ENCODE measurements at places on chromosomes 16 and 17.
A peak's percentile ranks its signal among the peaks of the same experiment; 100 is the strongest.

- no peak for DNase-seq
These were observed 44.7 kb upstream of the DNAH17 start for GRCh38 chr17:78621720-78622490.

DNA sequence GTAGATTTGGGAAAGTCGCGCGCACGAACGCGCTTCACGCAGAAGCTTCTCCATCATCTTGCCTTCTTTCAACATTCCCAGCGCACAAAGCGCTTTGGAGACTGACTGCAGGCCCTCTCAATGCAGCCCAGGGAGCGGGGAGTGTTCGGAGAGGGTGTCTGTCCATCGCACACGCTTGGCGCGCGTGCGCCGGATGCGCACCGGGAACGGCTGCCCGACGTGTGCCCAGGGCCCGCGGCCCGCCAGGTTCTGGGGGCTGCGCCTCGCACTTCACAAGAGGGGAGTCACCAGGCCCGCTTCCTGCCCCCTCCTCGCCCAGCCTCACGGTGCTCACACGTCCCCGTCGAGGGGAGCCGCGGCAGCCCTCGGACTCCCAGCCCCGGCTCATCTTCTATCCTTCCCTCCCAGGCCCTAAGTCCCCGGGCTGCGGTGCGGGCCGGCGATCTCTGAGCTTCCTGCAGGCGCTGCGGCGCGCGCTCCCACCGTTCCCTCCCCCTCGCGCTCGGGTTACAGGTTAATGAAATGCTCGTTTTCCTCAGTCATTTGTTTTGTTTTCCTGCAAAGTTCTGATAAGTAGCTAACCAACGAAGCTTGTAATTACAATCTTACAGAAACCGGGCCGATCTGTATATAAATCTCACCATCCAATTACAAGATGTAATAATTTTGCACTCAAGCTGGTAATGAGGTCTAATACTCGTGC is 2.8 kb upstream of the IRX3 start:
- DNase-seq, result no peak

DNA sequence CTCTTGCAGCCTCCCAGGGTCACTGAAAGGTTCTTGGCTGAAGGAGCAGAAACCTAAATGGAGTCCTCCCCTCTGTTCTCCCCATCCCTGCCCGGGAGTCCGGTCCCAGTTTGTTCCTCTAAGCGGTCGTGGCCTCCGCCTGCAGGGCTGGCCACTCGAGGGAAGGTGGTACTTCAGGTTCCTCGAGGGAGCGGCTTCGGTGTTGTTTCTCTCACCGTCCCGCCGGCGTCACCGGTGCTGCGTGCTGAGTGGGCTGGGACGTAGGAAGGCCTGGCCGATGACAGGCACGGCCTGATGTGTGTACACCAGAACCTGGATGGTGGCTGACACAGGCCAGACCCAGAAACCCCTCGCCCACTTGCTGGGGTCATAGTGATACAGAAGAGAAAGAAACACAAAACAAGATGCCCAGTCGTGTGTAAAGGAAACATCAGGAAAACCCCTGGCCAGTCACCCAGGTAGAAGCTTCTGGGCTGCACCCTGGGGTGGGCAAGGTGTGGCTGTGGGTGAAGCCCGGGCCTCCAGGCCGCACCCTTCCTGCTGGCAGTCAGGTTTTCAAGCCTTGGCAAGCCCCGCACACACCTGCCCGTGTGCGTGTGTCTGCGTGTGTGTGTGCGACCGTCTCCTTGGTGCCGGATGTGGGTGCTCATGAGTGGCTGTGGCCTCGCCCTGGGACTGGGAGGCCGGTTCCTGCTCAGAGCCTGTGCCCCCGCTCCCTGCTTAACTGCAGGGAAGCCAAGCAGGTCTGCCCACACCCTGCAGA is 52.0 kb downstream of the BAIAP2 start:
- DNase-seq, result no peak

DNA sequence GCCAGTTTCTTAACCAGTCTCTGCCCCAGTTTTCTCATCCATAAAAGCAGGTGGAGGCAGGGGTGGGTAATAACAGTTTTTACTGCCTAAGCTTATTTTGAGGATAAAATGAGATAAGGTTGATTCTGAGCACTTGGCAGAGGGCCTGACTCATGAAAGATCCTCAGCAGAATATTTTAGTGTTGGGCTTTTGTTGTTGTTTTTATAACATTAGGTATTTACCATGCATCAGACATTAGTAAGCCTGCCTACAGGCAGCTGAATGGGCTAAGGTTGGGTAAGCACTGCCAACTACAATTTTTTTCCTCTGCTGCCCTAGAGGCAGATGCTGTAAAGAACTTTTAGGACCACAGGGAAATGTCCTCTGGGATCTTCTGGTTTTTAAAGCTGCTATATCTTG is 43.1 kb downstream of the SCNN1G start:
- no peak for DNase-seq

GRCh38 chr16:75294773-75295459 is 43.5 kb upstream of the BCAR1 start:
- DNase-seq, result no peak

DNA sequence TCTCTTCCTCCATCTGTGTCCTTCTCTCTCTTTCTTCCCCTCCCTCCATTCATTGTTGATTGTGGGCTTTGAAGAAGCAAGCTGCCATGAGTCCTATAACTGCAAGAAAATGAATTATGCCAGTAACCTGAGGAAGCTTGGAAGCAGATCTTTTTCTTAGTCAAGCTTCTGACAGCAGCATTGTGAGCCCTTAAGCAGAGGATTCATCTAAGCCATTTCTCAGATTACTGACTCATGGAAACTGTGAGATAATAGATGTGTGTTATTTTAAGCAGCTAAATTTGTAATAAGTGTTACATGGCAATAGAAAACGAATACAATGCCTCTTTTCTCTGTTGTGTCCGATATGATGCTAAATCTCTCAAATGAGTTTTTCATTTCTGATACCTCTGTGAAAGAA is 1109.7 kb downstream of the CDH11 start:
- peak; percentile 1 for DNase-seq

DNA sequence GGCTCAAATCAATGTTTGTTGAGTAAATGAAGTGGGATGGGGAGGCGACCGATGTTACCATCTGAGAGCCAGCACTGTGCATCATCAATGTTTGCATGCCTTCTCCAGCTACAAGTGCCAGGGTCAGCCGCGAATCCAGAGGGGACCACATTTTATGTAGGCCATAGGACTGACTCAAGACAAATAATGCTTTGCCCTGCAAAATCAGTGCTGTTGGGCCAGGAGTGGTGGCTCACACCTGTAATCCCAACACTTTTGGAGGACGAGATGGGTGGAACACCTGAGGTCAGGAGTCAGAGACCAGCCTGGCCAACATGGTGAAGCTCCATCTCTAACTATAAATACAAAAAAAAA is 53.1 kb upstream of the WSB1 start:
- no peak for DNase-seq

GRCh38 chr17:14396547-14396946 is 95.7 kb downstream of the HS3ST3B1 start:
- peak; percentile 10 for DNase-seq

DNA sequence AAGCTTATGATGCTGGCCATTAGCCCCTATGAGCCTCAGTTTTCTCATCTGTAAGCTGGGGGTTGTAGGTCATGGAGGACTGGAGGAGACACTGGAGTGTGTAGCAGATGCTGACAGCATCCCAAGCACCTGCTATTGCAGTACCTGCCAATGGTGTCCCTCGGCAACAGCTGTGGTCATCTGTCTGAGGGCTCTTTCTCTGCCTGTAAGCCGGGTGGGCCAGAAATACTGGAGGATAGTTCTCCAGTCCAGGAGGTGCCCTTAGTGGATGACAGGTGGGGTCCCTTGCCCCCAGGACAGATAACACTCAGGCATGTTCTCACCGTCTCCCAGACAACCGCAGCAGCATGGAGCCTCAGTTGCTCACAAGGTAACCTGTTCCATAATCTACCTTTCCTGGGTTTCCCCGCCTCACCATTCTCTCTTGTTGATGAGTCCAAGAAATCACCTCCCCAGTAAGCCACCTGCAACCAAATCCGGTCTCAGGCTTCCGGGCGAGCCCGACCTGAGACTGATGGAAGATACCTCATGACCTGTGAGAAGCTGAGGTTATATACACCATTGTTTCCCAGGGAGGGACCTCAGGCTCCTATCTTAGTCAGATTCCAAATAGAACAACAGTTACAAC is 23.8 kb downstream of the NLRP1 start:
- no peak for DNase-seq

GRCh38 chr17:47287068-47287467 is 33.4 kb downstream of the ITGB3 start:
- DNase-seq, result no peak

DNA sequence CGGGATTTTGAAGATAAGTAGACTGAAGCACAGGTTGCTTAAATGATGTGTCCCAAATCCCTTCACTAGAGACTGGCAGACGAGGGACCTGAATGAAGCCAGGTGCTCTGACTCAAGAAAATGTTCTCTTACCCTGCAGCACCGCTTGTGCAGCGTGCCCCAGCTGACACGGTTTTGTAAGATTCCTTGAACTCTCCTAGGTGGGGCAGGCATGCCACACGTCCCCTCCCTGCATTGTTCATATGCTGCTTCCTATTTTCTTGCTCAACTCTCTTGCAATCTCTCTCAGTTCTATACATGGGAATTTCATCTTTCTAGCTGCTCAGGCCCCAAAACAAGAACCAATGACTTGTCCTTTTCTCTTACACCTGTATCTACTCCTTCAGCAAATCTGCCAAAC is 22.1 kb upstream of the HNF1B start:
- DNase-seq, result no peak

DNA sequence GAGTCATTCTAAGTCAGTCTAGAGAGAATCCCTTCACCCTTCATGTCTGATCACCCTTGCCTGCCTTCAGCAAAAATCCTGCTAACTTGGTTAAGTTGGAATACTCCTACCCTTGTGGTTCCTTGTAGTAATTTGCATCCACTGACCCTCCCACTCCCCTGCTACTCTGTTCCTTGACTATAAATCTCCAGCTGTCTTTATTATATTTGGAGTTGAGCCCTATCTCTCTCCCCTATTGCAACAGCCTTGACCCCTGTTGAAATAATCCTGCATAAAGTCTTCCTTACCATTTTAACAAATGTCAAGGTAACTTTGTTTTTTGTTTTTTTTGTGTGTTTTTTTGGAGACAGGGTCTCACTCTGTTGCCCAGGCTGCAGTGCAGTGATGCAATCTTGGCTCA is 590.1 kb downstream of the WWOX start:
- no peak for DNase-seq

DNA sequence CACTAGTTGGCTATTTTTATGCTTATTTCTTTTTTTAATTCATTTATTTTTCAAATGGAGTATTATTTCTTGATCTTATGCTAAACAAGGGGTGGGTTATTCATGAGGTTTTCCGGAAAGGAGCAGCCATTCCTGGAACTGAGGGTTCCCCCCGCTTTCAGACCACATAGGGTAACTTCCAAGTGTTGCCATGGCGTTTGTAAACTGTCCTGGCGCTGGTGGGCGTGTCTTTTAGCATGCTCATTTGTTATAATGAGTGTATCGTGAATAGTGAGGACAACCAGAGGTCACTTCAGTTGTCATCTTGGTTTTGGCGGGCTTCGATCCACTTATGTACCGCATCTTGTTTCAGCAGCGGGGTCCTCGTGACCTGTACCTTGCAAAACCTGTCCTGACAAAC is 29.6 kb upstream of the ASGR2 start:
- DNase-seq, result no peak

GRCh38 chr17:65194670-65195334 is 57.6 kb downstream of the RGS9 start:
- DNase-seq, result no peak

- no peak for DNase-seq
These were observed 44.7 kb downstream of the GRB7 start for GRCh38 chr17:39782481-39782880.

- DNase-seq, result no peak
These were observed 31.0 kb downstream of the CHP2 start for GRCh38 chr16:23785842-23786241.

DNA sequence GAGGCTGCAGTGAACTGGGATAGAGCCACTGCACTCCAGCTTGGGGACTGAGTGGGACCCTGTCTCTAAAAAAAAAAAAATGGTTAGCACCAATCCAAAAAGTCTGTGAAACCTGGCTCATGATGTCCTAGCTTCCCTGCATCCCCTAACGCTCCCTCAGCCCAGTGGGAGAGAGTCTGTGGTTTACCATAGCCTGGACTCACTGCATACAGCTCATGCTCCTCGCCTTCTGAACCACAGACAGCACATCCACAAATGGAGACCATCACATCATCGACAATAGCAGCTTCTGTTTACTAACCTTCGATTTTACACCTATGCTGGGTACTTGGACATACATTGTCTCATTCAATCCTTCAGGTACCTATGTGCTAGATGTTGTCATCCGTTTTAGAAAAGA is 43.6 kb downstream of the NLRC5 start:
- DNase-seq, result no peak

DNA sequence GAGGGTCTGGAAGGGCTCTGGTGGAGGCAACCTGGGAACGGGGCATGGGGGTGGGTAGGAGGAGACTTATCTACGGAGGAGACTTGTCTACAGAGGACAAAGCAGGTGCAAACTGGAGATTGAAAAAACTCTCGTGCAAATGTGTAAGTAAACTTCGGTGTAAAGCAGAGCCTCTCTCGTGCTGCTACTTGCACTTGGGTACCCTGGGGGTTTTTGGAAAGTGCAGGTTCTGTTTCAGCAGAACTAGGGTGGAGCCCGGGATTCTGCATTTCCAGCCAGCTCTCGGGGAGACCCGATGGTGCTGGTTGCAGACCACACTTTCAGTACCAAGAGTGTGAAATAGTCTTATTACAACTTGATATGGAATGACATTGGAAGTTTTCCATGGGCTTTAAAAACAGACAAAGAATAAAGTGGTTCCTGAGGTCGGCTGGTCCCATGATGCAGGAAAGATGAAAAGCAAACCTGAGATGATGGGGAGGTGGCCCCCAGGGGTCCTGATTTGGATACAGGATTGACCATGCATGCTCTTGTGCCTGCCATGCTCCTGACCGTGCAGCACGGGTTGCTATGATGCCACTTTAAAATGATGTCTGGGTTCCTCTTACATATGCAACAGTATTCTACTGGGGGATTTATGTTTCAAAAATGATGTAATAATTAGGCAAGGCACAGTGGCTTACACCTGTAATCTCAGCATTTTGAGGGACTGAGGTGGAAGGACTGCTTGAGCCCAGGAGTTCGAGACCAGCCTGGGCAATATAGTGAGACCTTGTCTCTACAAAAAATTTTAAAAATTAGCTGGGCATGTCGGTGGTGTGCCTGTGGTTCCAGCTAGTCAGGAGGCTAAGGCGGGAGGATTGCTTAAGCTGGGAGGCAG is 69.3 kb downstream of the IRF8 start:
- DNase-seq, result no peak

- no peak for DNase-seq
These were observed 4.9 kb upstream of the CAMKK1 start for GRCh38 chr17:3897731-3898130.

GRCh38 chr16:10428433-10429168 is 42.7 kb downstream of the ATF7IP2 start:
- DNase-seq, result no peak

All from Ammon's horn (tissue), 1 donor.